ENCODE measurements at places on chromosomes 12 and 14.

GRCh38 chr12:58425481-58426392 lies 484.4 kb downstream of the ATP23 start:
- DNase-seq, result no peak

GRCh38 chr12:93127107-93127560 lies 198.0 kb upstream of the EEA1 start:
- no peak for DNase-seq

DNA sequence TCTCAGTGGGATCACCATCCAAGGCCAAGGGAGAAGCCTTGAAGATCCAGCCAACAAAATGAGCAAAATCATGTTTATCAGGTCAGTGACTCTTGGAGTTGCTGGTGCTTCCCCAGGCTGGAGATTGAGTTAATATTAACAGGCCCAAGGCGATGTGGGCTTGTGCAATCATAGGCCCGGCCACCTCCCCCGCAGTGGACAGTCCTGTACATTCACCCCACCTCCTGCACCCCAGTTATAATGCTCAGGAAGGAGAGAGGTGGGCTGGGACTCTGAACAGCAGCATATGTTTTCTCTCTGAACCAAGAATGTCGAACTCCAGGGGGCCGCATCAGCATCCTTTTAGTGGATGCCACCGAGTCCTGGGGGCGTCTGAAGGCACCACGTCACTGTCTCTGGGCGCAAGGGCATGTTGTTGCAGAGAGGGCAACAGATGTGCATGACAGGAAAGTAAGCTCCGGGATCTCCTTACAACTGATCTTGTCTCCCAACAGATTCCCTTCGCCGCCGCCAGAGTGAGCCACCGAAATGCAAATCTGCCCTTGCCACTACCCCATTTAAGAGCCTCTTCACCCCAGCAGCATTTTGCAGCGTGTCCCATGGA lies 32.2 kb upstream of the SERPINA6 start:
- no peak for DNase-seq

DNA sequence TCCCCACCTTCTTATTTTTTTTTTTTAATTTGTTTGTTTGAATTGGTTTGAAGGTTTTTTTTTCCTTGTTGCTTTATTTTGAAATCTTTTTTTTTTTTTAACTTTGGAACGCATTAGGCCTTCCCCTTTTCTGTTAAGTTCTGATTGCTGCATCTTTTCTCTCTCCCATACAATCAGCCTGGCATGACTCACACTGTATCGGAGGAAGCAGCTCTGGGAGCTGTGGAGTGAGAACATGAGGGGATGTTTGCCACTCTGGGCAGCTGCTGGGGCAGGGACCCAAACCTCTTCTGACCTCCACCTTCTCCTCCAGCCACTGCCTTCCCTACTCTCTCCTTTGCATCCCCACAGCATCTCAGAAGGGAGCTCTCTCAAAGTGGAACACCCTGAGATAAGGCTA lies 160.3 kb upstream of the FKBP4 start:
- no peak for DNase-seq

DNA sequence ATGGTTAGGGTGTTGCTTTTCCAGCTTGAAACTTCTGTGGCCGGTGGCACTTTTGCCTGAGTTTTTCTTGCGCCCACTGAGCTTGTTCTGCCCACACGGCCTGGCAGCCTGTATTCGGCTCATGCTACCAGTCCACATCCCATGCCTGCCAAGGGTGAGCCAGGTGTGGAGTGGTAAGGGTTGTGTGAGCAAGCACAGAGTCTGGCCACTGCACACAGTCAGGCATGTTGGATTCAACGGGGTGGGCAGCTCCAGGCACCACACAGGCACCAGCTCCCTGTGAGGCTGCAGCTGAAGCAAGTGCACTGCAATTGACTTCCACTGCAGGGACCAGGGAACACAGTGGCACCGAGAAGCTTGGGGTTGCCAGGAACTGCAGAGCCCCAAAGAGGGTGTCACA lies 18.8 kb upstream of the NTS start:
- DNase-seq, result no peak

DNA sequence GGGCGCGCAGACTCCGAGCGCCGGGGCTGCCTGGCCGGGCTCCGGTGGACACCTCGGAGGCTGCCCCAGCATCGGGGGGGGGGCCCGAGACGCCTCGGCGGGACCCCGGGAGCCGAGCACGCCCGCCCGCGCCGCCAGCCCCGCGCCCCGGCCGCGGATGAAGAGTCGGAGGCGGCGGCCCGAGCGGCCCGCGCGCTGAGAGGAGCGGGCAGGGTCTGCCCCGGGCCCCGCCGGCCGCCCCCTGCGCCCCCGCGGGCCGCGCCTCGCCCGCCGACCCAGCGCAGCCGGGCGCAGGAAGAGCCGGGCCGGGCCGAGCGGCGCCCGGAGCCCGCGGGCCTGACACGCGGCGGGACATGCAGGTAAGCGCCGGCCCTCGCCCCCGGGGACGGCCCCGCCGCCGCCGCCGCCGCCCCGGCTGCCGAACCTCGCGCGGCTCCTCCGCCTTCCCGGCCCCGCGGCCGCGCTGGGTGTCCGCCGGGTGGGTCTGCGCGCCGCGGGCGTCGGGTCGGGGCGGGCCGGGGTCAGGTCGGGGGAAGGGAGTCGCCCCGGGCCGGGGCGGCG lies 63.7 kb downstream of the FBXL14 start:
- no peak for DNase-seq

- no peak for DNase-seq
These were observed 64.3 kb downstream of the KCNMB4 start for GRCh38 chr12:70430400-70430799.

Measured in activated CD8-positive, alpha-beta memory T cell treated with anti-CD3 and anti-CD28 coated beads for 1 hour (primary cell).